ENCODE measurements at places on chromosomes 3 and 15.

DNA sequence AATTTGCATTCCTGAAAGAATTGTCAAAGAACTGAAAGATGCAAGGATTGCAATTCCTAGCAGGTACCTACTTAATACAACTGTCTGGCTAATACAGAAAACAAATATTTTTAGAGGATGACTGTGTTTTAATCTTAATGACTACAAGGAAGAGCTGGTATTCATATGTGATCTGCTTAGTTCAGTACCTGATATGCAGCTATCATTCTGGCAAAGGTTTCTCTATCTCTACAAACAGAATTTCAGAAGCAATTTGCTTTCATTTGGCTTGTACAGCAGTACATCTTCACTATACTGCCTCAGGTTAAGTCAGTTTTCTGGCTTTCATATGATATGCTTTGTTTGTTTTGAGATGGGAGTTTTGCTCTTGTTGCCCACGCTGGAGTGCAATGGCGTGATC, 51.3 kb downstream of the TBL1XR1 start:
- no peak for DNase-seq

DNA sequence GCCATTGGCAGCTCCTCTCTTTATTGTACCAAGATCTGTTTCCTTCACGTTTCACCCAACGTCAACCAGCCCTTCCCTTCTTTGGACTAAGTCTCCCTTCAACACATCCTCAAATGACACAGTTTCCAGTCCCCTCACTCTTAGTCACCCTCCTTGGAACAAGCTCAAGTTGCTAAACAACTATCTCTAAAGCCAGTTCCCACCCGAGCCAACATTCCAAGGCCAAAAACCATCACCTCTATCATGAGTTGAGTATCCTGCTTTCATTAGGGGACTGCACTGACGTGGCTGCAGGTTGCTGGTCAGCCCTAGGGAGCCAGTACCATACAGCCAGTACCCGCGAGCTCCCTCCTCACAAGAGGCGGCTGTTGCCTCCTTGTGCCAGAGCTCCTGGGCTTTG, 73.8 kb downstream of the LIPC start:
- DNase-seq, result no peak

GRCh38 chr15:53260647-53261046, 470.5 kb upstream of the ONECUT1 start:
- DNase-seq, result no peak

DNA sequence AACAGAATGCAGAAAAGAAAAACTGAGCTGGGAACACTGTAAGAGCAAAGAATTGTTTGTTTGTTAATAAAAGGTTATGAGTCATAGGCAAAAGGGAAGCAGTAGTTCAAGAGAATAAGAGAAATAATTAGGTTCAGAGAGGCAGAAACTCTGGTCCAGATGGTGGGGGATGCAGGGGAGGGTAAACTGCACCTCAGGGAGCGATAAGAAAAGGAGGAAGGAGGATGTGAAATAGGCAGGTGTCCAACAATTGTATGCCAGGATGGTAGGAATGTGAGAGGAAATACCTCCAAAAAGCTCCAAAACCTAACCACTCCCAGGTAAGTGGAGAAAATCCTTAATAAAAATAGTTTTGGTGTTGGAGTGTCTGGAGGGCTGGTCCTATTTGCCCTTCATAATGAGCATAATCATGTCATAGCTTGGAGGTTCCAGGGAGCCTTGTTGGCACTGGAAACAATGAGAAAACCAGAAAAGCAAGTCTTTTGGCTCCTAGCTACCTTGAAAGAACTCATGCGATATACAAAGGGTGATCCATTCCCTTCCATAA, 405.4 kb upstream of the TBL1XR1 start:
- no peak for DNase-seq

- DNase-seq, result no peak
These were observed 11.0 kb upstream of the ILDR1 start for GRCh38 chr3:122033023-122033422.

DNA sequence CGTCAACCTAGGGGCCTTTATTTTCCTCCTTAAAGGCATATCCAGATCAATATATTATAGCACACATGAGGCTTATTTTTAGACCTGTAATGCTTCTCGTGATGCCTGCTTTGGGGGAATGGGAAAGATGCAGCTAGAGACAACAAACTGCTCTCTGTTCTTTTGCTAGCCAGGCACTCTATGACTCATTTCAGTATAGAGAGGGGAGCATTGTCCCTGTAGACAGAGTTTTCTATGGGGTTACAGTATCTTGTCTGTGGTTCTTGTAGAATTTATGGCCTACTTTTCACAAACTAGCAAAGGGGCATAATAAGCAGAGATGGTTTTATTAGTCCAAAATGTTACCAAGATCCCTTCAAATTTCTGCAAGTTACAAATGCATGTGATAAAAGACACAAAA, 305.6 kb downstream of the LSAMP start:
- DNase-seq, result no peak

DNA sequence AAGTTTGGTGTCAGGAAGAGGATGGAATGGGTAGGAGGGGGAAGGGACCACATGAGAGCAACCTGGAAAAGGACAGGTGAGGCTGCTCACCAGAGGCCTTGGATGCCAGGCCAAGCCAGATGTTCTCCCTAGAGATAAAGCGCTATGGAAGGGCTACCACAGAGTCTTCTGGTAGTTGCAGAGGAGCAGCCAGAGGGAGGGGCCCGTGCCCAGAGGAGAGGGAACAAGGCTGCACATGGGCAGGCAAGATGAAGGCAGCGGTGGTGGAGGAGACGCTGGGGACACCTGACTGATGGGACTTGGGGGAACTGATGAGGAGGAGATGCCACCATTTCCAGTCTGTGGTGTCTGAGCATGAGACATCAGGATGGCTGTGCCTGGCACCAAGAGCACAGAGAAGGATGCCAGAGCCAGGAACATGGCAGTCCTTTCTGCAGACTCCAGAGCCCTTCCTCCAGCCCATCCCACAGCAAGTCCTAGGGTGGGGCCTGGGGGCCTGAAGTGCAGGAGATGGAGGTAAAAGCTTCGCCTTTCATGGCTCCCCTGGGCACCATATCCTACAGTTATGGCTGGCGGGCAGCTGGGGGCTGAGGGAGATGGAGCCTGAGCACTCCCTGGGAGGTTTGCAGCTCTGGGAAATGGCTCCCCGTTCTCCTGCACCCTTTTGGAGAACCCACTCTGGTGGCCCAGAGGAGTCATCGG, 103.0 kb downstream of the ETFA start:
- DNase-seq, result no peak

GRCh38 chr3:3296979-3297381, 117.5 kb upstream of the CRBN start:
- no peak for DNase-seq

DNA sequence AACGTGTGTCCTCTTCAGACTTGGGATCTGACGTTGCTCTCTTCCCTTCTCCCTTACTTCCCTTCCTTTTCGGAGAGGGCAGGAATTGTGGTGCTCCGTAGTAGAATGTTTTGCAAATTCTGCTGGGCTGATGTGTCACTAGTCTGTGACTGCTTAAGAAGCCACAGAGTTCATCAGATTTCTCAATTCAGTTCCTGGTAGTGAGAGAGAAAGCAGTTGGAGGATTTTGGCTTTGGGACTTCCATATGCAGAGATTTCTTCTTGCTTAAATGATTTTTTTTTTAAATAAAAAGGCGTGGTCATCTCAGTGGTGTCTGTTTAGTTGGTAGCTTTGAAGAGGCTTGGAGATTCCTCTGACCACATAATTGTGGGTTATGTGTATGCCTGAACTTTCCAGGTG, 10.1 kb downstream of the CEMIP start:
- DNase-seq, result no peak

DNA sequence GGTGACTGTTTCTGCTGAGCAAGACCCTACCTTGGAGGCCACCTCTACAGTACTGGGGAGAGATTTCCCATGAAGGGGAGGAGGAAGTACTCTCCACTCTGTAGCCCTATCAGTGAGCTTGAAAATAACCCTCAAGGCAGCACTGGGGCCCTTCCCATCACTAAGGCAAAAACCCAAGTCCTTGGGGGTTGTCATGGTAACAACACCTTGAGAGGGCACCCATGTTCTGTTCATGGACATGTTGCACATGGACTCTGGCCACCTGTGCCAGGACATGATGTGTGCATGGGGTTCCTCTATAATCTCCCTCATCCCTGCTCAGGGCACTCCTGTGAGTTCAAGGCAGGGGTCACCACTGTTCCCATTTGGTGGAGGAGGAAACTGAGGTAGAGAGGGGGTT, 10.9 kb upstream of the CDC25A start:
- no peak for DNase-seq

DNA sequence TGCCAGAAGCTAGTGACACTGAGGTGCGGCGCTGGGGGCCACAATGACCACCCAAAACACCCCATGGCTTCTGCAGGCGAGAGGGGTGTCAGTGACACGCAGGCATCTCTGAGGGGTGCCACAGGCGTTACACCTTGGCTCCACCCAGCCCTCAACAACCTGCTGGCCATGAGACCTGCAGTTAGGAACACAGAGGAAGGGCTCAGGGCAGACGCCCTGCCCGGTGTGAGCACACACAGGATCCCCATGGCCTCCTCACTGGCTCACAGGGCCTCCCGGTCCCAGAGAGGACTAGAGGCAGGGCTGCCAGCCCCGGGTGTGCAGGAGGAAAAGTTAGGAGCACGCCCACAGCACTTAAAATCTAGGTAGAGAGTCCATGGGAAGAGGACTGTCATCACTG, 35.1 kb downstream of the CYFIP1 start:
- DNase-seq, result peak; percentile 12

- no peak for DNase-seq
These were observed 17.9 kb downstream of the DZIP1L start for GRCh38 chr3:138097192-138098172.

DNA sequence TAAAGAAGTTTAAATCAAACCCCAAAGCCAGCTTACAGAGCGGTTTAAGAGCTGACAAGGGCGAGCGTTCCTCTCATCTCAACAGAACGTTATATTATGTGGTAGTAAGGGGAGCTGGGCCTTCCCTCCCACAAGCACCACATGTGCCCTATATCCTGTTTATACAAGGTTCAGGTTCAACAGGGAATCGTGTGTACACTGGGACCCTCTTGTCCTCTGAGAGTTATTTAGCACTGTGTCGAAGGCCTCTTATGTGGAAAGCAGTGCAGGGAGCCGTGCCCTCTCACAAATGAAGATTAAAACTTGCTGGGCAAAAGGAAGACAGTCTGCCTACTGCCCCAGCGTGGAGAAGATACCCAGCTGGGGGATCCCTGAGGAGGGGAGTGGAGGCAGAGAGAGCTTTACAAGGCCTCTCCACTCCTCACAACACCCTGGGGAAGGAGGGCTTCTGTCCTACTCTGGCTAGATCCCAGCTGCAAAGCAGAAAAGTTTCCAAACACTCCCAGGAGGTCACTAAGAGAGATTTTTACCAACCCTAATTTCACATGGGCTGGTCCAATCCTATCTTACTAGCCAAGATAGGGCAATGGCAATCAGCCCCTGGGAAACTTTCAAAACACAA, 2.9 kb downstream of the TLE3 start:
- DNase-seq, result peak; percentile 70

GRCh38 chr15:42707873-42708544, 28.9 kb downstream of the CDAN1 start:
- no peak for DNase-seq

DNA sequence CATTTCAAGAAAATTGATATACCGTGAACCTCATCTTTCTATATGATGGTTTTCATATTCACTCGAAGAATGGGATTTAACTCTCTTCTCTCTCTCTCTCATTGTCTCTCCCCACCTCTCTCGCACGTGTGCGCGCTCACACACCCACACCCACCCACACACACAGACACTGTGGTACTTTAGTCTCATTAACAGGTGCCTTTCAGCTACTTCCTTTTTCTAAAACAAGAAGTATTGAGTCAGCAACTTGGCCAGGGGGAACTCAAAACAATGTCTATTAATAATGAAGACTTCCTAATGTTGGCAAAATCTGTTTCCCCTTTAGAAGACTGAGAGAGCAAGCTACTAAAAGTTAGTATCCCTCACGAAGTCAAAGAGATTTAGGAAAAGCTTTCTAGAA, 150.7 kb downstream of the TMCO5A start:
- DNase-seq, result no peak

DNA sequence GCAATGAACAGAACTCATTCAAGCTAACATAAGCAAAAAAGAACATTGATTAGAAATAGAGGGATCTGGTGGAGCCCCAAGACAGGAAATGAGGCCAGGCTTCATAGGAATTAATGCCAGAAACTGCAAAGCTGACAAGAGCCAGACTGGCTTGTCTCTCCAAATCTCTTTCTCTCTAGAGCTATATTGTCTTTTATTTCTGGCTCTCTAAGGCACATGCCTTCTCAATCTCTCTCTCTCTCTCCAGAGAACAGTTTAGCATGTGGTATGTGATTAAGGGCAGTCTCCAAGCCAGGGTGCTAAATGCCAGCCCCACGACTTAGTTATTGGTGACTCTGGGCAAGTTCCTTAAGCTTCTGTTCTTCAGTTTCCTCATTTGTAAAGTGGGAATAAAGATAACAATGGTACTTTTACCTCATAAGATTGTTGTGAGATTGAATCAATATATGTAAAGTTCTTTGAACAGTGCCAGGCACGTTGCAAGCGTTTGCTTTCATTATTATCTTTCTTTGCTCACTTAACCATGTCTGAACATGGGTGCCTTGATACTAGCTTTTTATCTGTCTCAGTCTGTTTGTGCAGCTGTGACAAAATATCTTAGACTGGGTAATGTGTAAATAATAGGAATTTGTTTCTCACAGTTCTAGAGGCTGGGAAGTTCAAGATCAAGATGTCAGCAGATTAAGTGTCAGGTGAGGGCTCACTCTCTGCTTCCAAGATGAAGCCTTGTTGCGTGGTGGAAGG, 123.2 kb downstream of the BDH1 start:
- no peak for DNase-seq

DNA sequence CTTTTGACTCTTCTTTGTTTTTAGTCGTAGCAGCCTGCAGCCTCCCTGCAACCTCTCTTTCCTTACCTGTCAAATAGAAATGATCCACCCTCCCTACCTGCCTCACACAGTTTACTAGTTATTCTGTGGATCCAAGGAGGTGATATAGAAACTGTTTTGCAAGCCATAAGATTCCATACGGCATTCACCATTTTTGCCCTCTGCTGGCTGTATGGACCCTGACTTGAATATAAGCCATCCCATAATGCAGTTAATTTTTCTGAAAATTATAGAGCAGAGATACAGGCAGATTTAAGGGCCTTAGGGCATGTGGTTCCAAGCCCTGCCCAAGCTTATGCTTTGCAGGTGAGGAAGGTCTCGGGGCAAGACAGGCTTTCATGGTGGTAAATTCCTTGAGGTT, 63.8 kb downstream of the CPN2 start:
- no peak for DNase-seq

DNA sequence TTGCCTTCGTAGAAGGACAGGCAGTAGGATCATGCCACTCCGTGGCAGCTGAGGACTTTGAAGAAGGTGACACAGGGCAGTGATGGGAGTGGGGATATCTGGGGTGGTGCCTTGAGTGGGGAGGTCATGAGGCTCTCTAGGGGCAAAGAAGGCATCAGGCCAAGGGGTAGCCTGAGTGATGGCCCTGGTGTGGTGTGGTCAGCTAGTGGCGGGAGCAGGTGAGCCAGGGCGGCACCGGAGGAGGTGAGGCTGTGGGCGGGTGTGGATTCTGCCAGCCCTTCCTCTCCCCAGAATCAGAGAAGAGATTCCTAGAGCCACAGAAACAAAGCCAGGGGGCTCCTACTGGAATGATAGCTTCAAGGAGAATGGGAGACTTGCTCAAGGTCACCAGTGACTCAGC, 18.4 kb downstream of the WNT7A start:
- DNase-seq, result no peak

- no peak for DNase-seq
These were observed 67.4 kb downstream of the GRIP2 start for GRCh38 chr3:14472471-14473351.
